ENCODE measurements at places on chromosomes 13 and 19.

DNA sequence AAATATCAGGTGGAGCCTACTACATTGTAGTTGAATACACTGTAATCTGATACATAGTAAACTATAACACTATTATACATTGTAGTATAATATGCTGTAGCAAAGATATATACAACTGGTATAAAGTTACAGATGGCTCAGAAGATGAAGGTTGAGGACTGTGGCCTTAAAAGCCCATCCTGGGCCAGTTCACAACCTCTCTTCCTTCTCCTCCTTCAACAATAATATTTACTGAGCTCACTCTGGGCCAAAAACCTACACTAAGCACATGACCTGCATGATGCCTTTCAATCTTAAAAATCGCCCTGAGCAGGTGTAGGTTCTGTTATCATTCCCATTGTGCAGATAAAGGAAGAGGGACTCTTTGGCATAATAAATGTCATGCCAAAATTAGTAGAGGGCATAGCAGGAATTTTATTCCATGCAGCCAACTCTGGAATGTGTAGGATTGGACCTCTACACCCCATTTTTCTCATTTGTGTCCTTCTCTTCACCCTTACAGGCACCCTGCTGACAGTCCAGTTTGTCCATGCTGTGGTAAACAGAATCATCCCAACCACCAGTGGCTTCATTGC, 14.6 kb upstream of the SIN3B start:
- no peak for DNase-seq

DNA sequence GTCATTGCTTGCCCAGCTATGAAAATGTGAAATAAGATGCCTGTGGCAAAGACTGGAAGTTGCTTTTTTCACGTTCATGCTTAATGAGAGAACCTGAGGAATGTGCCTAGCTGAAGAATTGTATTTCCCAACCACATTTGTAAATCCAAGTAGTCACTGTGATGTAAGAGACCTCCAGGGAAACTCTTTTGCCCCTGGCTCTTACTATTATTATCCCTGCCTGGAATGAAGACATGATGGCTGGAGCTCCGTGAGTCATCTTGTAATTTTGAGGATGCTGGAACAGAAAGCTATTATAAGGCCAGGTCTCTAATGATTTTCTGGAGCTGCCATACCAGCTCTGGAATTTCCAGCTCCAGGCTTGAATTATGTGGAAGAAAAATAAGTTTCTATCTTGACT, 894.3 kb downstream of the DIAPH3 start:
- no peak for DNase-seq

DNA sequence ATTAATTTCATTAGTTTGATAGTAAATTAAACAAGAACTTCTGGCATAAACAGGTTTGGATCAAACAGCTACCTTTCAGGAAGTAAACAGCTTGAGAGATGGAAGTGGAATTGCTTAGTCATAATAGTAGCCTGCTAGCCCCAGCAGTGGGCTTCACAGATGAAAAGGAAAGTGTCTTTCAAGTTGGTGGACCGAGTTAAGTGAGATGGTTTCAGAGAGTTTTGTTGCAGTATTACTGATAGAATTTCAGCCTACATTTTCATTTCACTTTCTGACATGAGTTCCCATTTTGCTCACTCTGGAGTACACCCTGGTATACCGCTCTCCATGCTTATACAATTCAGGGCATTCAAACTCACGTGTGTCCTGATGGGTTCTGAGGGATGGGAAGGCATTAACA, 2.0 kb upstream of the PTOV1 start:
- no peak for DNase-seq

GRCh38 chr19:46718157-46718933, 1.4 kb upstream of the PRKD2 start:
- peak; percentile 59 for DNase-seq

DNA sequence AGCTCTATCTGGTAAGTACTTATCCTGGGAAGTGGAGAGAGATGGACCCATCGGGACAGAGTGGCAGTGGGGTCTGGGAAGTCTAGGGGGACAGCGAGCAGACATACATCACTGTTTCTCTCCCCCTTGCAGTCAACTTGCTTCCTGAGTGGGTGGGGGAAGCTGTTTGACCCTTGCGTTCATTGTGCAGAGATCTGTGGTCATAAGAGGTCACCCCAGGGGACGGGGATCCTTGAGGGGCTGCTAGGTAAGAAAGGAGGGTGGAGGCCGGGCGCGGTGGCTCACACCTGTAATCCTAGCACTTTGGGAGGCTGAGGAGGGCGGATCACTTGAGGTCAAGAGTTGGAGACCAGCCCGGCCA, 474 bp downstream of the ARHGEF18 start:
- no peak for DNase-seq

GRCh38 chr13:80058626-80059025, 282.3 kb downstream of the SPRY2 start:
- no peak for DNase-seq

Data from effector memory CD8-positive, alpha-beta T cell (primary cell).